Right renal cortex interstitium (tissue), 3 donors: ENCODE measurements at places on chromosomes 3 and 15.

DNA sequence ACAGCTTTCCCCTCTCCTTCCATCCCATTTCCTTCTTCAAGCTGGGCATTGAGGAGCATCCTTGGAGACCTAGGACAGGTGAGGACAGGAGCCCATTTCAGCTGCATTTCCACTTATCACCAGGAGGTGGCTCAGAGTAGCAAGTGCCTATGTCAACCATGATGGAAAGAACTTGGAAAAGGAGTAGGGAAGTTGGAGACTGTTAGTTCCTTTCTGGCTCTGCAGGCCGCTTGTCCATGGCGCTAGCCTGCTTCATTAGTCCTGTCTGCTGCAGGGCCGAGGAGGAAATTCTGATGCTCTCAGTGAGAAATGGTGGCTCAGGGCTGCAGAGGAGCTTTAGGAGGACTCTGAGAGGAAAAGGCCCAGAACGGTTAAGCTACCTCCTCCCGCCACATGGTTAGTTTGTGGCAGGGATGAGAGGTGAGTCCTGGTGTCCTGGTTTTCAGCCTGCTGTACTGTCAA, 7.0 kb upstream of the CD276 start:
- no peak for DNase-seq

DNA sequence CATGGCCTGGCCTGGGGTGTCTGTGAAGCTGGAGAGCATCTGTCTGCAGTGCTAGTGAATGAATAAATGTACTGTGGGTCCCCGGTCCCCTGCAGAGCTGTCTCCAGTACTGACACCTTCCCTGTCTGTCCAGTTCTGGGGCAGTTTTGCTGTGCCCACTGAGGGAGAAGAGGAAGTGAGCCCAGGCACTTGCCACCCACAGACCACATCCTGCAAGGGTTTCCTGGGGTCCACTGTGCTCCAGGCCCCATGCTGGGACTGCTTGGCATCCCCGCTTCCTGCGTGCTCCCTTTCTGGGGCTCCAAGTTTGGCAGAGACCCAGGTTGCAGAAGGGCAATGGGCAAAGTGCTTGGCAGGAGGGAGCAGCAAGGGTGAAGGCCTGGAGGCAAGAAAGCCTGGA, 4.9 kb upstream of the SLC6A6 start:
- DNase-seq = no peak

GRCh38 chr3:49791571-49791970, 5.2 kb upstream of the IP6K1 start:
- no peak for DNase-seq

GRCh38 chr3:196988241-196989029, 19.8 kb upstream of the PIGZ start:
- DNase-seq = no peak

- no peak for DNase-seq
These were observed 253.9 kb downstream of the LSAMP start for GRCh38 chr3:116191409-116191808.

GRCh38 chr15:90327311-90327710, 24.8 kb upstream of the ZNF774 start:
- DNase-seq = no peak

DNA sequence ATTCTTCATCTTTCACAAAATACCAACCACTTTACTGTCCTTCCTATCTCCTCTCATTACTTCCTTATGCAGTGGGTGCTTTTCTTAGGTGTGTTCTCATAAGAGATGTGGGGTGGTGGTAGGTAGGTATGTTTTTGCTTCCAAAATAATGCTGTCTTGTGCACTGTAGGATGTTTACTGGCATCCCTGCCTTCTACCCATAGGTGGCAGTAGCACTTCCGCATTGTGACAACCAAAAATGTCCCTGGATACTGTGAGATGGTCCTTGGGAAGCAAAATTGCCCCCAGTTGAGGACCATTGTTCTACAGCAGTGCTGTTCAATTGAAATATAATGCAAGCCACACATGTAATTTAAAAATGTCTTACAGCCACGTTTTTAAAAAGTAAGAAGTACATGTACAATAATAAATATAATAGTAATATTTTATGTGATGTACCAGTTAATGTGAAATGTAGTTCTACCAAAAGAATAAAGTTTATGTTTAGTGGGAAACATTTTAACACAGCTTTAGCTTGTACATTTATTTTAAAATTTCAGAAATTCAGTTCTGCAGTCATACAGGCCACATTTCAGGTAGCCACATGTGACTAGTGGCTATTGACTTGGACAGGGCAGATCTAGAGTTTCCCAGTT, 75.2 kb downstream of the NEO1 start:
- DNase-seq = no peak

DNA sequence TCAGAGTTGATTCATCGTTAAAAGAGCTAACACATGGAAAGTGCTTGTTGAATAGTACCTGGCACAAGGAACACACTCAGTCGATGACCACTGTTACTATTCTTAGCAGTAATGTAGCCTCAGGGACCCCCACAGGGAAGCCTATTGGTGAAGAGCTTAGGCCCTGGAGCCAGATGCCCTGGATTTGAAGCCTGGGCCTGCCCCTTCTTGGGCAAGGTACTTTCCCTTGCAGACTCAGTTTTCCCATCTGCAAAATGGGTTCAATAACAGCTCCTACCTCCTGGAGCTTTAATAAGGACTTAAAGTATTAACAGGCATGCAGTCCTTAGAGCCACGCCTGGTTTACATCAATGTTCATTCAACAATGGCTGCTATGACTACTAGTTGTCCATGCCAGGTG, 96.9 kb upstream of the WNT5A start:
- no peak for DNase-seq
